ENCODE measurements at places on chromosomes 12 and 14.
A peak's percentile ranks its signal among the peaks of the same experiment; 100 is the strongest.

GRCh38 chr12:106863189-106863588 is 88.7 kb downstream of the RIC8B start:
- no peak for DNase-seq

DNA sequence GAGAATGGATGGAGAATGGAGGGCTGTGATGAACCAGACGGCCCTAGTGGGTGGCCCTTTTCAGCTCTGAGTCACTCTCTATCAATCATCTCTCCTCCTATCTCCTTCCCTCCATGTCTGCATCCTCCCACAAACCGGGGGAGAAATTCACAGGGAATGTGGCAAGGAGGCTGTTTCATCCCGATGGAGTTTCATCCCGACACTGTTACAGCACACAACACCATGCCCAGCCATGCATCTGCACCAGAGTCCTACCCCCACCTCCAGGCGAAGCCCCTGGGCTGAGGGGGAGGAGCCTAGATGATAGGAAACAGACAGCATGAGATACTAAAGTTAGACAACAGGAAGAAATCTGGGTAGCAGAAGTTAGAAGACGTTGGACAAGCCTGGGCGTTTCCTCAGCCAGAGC is 20.8 kb downstream of the SLC8B1 start:
- DNase-seq: no peak

DNA sequence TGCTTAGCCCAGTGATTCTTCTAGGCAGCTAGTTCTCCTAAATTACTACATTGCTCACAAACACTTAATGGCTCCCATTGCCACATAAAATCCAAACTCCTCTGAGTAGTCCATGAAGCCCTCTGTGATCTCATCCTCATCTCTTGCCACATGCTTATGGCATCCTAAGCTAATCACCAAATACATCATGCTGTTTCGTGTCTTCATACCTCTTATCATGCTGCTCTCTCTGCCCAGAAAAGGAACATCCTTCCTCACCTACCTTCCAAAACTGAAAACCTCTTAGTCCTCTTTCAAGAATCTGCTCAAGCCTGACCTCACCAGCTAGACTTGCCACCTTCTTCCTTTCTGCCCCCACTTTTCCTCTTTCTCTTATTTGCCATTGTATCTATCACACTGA is 108.5 kb downstream of the DUSP6 start:
- DNase-seq: no peak

- DNase-seq: peak; percentile 86
Measured at GRCh38 chr12:123269395-123269892, 2.2 kb downstream of the CDK2AP1 start.

DNA sequence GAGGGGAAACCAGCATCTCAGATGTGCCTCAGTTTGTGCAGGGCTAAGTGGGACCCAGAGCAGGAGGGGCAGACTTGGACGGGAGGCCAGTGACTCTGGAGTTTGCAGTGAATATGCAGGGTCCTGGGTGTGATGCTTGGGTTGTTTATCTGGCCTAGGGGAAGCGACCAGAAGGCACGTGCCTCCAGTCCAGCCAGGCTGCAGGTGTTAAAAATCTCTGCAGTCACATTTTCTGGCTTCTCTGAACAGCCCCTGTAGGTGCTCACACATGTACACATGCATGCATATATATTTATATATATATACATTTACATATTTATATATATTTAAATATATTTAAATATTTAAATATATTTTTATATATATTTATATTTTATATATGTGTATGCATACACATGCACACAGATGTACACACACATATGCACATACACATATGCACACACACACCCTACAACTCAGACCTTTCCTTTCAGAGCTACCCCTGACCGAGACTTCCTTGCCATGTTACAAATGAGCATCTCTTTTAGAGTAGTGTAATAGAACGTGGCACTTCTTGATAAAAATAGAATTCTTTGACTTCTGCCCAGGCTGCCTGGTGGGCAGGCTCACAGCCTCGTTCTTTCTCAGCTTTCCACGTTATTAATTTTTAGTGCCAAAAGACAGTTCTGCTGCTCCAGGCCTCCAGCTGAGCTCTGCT is 26.8 kb upstream of the TCL1B start:
- DNase-seq: no peak

GRCh38 chr12:90216815-90217214 is 508.2 kb upstream of the ATP2B1 start:
- DNase-seq: no peak

GRCh38 chr14:23894362-23895052 is 59.1 kb upstream of the DHRS4 start:
- no peak for DNase-seq

GRCh38 chr12:15427913-15428312 is 105.6 kb downstream of the PTPRO start:
- no peak for DNase-seq

DNA sequence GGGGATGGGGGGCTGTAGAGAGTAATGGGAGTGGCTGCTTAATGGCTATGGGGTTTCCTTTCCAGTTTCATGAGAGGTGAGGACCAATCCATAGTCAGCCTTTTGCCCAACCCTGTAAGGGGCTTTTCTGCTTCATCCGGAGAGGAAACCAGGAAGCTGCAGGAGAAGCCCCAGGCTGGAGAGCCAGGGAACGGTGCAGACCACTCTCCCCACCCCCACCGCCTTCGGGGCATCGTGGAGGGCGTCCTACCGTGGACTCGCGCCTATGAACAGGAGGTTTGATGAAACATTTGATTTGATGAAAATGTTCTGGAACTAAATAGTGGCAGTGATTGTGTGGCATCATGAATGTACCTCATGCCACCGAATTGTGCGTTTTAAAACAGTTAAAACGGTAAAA is 204.3 kb upstream of the DIO3 start:
- no peak for DNase-seq

DNA sequence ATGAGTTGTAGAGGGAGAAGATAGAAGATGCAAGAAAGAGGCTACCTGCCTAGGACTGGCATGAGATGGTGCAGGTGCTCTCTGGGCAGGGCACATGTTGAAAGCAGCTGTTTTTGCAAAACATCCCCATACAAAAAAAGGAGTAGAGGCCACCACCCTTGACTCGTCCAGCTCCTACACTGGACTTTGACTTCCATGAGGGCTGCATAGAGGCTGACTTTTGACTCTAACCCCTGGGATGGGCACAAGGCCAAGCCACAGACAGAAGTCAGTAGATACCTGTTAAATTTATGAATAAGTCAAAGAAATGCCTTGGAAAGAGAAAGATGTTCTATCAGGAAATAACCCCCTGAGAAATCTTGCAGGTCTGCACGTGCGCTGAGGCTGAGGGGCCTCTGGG is 1139.1 kb upstream of the TMEM132C start:
- DNase-seq: no peak

- no peak for DNase-seq
Measured at GRCh38 chr12:82835217-82835616, 148.5 kb downstream of the TMTC2 start.

GRCh38 chr12:109443794-109444193 is 33.3 kb downstream of the KCTD10 start:
- DNase-seq: no peak

GRCh38 chr12:93884794-93885460 is 207.8 kb downstream of the CRADD start:
- DNase-seq: no peak

DNA sequence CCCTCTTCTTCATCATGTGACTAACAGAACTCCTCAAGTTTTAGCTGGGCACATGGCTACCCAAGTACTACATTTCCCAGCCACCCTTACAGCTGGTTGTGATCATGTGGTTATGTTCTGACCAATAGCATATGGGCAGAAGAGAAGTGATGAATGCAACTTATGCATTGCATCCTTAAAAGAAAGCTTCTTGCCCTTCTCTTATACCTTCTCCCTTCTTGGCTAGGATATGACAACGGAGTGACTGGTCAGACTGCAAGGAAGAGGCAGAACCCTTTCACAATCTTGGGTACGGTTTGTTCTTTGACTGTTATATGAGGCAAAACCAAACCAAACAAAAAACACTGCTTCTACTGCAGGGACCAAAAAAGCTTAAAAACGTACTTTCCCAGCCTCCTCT is 66.5 kb upstream of the MAX start:
- no peak for DNase-seq

GRCh38 chr14:72169521-72169920 is 237.3 kb downstream of the RGS6 start:
- DNase-seq: no peak

DNA sequence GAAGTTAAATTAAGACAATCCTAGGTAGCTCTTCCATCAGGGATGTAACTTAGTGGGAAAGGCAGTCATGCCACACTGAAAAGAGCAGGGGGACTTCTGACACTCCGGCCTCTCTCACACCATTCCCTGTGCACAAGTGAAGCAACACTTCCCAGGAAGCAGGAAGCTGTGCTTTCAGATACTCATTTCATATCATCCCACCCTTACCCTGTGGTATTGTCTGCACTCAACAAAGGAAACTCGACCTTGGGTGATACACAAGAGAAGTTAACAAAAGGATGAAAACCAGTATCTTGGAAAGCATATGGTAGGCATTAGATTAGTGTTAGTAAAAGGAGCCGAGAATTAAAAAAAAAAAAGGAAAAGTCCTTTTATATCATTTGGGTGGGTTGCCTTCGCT is 61.3 kb upstream of the MDM1 start:
- no peak for DNase-seq

DNA sequence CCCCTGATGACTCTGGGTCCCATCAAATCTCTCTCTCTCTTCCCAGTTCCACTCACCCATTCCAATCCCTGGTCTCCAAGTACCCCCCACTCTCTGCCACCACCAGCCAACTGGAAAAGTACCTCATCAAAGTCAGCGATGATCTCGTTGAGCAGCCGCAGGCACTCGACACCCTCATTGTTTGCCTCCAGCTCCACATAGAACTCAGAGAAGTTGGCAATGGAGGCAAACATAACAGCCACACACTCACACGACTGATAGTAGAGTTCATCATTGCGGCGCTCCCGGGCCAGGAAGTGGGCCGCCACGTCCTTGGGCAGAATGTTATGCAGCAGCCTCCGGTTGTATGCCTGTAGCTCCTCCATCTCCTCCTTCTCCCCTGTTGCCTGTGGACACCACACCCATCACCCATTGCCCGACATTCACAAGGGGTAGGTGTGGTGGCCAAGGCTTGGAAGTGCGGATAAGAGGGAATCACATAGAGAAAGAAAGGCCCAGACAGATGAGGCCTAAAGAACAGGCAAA is 17.2 kb downstream of the ADCY6 start:
- DNase-seq: no peak

DNA sequence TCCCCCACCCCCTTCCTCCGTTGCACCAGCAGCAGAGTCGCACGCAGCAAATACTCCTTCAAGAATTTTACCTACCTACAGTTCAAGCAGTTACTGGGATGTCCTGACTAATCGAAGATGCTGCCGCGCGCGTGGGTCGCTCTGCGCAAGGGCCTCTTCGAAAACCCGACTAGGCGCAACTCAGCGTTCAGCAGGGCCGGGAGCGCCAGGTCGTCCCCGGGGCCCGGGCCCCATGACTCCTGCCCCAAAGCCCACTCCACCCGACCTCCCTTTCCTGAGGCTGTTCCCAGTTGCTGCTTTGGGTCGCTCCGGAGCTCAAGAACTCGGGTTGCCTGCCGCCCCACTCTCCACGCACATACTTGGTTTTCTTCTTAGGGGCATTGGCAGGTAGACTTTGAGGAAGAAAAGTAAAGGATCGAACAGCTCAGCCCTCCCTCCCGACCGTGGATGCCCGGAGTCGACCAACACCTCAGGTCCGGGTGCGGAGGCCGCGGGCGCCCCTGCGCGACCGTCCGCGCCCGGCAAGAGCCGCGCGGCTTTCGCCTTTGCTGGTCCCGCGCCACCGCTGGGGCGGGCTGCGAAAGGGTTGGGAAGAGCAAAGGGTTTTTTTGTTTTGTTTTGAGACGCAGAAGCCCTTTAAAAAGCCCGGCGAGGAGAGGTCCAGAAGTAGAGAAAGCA is 1.9 kb downstream of the BMP4 start:
- DNase-seq: peak; percentile 53

GRCh38 chr12:125683748-125684381 is 618.6 kb downstream of the AACS start:
- DNase-seq: peak; percentile 37

DNA sequence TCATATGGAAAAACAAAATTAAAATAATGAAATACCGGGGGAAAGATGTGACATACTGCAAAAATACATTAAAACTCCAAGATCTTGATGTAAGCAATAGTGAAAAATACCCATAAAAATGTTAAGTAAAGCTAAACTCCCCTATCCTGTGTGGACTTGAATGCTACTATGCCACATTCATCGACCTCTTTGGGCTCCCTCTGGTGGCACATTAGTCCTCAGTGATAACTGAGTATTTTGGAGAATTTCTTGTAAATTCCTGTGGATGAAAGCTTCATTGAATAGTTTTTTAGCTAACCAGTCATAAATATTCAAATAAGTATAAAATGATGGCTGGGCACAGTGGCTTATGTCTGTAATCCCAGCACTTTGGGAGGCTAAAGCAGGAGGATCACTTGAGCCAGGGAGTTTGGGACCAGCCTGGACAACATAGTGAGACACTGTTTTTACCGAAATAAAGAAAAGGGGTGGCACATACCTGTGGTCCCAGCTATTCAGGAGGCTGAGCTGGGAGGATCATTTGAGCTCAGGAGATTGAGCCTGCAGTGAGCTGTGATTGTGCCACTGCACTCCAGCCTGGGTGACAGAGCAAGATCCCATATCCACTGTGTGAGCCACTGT is 42.4 kb upstream of the SGPP1 start:
- DNase-seq: no peak

GRCh38 chr12:53053218-53054111 is 3.6 kb downstream of the TNS2 start:
- no peak for DNase-seq

GRCh38 chr14:95058491-95058890 is 98.8 kb downstream of the DICER1 start:
- DNase-seq: no peak

DNA sequence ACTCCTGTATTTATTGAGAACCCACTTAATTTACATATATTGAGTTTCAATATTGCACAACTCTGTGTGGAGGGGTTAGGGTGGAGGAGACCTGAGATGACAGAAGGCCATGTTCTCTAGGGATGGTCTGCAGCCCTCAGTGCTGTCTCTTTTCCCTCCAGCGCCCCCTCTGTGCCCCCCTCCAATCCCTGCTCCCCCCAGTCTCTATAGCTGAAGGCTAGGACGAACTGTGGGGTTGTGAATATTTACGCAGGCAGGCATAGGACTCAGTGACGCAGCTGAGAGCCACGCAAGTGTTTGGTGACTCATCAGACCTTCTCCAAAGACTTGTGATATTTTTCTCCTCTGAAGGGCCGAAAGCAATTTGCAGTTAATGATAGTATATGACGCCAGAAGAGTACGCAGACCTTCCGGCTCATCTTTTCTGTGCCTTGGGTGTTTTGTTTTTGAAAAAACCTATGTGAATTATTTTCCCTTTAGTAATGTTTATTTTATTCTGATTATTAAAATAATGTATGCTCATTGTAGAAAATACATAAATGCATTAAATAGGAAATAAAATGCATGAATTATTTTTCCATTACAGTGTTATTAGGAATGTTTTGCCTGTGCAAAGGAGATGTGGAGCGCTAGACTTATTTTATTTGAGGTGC is 85.3 kb downstream of the SLC25A47 start:
- no peak for DNase-seq

- DNase-seq: no peak
Measured at GRCh38 chr12:19018302-19018970, 111.1 kb upstream of the PLEKHA5 start.

- DNase-seq: no peak
Measured at GRCh38 chr12:63419154-63419553, 249.1 kb downstream of the DPY19L2 start.

- no peak for DNase-seq
Measured at GRCh38 chr12:124570810-124571209, 3.4 kb upstream of the NCOR2 start.

Measured in Right ventricle myocardium superior (tissue), 1 donor.